ENCODE measurements at places on chromosomes 6 and 20.

DNA sequence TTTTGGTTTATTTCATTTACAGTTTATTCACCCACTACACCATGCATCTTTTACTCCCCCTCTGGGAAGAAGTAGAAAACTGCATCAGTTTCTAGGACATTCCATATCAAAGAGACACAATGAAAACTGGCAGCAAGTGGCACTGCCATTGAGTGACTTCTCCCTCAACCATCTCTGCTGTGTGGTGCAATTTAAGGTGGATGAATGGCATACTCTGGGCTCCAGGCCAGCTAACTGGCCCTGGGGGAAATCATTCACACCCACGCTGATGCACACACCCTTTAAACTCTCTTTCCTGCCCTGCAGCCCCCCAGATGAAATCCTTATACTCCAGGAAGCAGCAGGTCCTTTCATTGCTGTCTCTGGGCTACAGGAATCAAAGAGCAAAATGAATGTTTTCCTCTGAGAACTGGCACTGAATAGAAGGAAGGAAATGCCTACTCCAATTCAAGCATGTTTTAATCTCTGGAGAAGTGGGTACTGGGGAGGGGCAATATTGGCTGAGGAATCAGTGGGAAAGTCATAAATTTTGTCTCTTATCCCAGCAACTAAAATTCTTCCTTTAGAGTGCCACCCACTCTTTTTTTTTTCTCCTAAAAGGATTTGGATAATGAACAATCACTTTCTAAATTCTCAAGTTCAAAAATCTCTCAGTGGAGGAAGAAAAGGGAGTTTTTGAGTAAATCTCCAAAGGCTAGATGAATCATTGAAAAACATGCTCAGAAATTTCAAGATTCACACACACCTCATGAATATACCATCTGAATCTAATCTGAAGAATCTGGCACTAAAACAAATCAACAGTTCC is 16.9 kb upstream of the RFPL4B start:
- no peaks in the 10 kb centered on the region for H3K4me1 ChIP-seq
- H3K27me3 ChIP-seq, result peaks cover 29% of the 10 kb centered on the region
- no peak overlapping the region for H3K27ac ChIP-seq
- DNase-seq, result no peak
- no peak overlapping the region for H3K4me3 ChIP-seq
- no peaks in the 10 kb centered on the region for H3K36me3 ChIP-seq

- no peaks in the 10 kb centered on the region for H3K4me1 ChIP-seq
- no peak overlapping the region for H3K4me3 ChIP-seq
- H3K27ac ChIP-seq, result no peak overlapping the region
- no peaks in the 10 kb centered on the region for H3K27me3 ChIP-seq
These were observed 953.4 kb downstream of the KIF16B start for GRCh38 chr20:15619816-15620215.

GRCh38 chr20:32543570-32544259 is 41.4 kb downstream of the NOL4L start:
- peaks cover 4% of the 10 kb centered on the region for H3K36me3 ChIP-seq
- H3K27me3 ChIP-seq, result no peaks in the 10 kb centered on the region

GRCh38 chr6:41247882-41248705 is 19.9 kb downstream of the TREML4 start:
- peaks cover 4% of the 10 kb centered on the region for H3K27me3 ChIP-seq
- no peak overlapping the region for H3K4me3 ChIP-seq
- H3K27ac ChIP-seq, result no peak overlapping the region
- H3K4me1 ChIP-seq, result peaks cover 3% of the 10 kb centered on the region

DNA sequence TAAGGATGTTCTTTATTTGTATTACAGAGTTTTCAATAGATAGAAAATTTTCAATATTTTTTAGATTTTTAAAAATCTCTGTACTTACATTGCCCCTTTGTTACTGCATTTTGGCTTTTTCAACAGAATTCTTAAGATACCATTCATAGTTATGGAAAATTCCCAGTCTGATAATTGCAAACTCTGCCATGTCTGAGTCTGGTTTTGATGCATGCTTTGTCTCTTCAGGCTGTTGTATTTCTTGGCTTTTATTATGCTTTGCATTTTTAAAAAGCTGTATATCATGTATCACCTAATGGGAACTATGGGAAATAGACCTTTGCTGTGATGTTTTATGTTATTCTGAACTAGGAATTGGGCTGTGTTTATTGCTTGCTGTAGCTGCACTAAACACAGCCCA is 898.9 kb upstream of the ADGRB3 start:
- H3K27me3 ChIP-seq, result no peaks in the 10 kb centered on the region
- H3K27ac ChIP-seq, result no peak overlapping the region
- H3K36me3 ChIP-seq, result no peaks in the 10 kb centered on the region

DNA sequence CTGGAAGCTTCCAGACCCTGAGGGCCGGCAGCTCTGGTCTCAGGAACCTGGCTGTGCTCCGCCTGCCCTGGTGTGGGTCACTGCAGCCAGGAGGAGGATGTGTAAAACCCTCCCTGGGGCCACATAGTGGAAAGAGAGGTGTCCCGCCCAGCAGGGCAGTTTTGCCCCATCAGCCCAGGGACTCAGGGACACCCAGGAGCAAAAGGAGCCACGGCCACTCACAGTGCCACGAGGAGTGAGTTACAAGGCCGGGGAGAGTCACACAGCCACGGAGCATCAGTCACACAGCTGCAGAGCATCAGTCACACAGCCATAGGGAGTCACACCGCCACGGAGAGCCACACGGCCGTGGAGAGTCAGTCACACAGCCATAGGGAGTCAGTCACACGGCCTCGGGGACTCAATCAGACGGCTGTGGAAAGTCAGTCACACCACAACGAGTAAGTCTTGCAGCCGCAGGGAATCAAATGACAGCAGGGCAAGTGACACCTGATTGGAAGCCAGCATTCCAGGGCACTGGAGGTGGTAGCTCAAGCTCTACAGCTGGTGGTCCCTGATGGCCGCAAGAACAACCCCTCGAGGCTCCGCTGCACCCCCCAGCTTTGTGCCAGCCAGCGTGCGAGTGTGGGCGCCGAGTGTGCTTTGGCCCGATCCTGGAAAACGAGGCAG is 60.9 kb downstream of the DLL1 start:
- no peaks in the 10 kb centered on the region for H3K27me3 ChIP-seq
- DNase-seq, result no peak
- H3K4me1 ChIP-seq, result no peaks in the 10 kb centered on the region
- H3K4me3 ChIP-seq, result no peak overlapping the region
- no peak overlapping the region for H3K27ac ChIP-seq

DNA sequence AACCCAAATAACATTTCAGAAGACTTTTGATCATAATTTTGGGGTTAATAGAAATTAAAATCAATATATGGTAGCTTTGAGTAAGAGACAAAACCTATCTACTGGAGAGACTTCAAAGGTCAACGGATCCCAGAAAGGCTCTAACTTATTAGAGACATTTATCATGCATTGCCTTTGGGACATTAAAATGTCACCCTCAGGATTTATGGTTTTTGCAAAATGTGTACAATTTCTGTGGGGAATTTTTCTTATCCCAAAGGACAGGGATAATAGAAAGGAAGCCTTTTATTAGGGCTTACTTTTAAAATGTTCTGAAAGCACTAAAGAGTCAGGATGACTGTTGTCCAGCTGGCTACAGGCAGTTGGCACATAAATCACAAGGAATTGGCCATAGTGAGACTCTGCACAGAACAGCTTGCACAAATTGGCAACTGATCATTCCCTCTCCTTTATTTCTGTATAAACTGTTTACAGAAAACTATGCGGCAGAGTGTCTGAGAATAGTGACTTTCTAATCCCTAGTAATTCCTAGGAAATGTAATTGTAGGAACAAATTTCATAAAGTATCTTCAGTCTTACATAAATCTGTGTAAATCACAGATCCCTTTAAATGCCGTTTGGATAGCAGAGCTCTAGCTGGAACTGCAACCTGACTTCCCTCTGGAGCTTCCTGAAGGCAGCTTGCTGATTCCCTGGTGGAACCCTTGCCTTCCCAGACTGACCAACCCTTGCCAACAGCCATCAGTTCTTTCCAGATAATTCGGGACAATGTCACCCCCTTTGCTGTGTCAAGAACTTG is 201.1 kb upstream of the PREP start:
- H3K4me3 ChIP-seq, result no peak overlapping the region
- H3K36me3 ChIP-seq, result no peaks in the 10 kb centered on the region
- no peak for DNase-seq
- H3K27me3 ChIP-seq, result peaks cover 4% of the 10 kb centered on the region

DNA sequence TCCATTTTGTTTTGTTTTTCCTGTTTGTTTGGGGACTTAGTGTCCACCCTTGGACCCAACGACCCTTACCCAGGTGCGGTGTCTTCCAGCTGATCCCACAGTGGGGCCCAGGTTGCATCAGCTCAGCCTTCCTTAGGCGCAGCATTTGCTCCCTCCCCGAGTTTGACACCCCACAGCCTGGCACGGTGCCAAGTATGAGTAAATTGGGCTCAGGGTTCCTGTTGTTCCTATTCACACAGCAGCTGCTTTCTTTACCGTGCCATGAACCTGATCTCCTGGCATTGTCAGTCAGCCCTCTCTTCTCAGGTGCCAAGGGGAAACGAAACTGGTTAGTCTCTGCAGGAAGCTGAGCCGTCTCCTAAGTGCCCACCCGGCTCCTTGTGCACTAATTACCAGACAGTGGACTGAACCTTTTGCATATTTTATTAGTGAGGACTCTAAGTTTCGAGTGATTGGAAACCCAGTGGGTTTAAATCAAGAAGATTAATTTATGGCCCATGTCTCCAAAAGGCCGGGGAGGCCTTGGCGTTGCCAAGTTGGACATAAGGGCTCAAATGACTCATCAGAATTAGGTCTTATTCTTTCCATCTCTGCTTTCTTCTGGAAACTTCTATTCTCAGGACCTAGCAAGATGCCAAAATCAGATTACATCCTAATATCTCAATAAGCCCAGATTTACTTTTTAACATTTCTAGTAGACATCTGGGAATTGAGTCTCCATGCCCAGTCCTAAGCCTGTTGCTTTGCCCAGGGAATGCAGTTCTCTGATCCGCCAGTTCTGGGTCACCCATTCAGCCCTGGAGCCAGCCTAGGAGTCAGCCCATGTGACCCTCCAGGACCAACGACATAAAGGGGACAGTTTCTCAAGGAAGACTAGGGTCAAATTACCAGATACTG is 68.8 kb downstream of the TSHZ2 start:
- no peak overlapping the region for H3K27ac ChIP-seq
- H3K36me3 ChIP-seq, result peaks cover 19% of the 10 kb centered on the region
- H3K27me3 ChIP-seq, result no peaks in the 10 kb centered on the region
- peaks cover 22% of the 10 kb centered on the region for H3K4me1 ChIP-seq
- DNase-seq, result no peak

DNA sequence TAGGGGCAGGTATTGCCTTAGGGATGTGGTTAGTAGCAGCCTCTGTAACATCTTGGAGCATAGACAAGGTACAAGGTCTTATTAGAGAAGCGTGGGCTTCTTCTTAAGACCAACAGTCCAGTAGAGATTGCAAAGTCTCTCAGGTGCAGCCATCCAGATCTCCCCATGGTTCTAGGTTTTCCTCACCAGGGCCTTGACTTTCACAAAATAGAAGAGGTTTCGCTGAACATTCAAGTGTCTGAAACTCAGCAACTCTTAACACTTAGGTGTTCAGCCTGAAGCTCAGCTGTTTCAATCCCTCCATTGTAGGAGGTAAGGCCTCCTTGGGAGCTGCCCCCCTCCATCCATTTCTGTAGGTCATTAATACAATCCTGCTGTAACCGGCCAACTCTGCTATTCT is 44.4 kb downstream of the GOPC start:
- no peak overlapping the region for H3K4me3 ChIP-seq
- no peaks in the 10 kb centered on the region for H3K27me3 ChIP-seq
- peaks cover 5% of the 10 kb centered on the region for H3K36me3 ChIP-seq
- H3K4me1 ChIP-seq, result no peaks in the 10 kb centered on the region
- DNase-seq, result no peak

DNA sequence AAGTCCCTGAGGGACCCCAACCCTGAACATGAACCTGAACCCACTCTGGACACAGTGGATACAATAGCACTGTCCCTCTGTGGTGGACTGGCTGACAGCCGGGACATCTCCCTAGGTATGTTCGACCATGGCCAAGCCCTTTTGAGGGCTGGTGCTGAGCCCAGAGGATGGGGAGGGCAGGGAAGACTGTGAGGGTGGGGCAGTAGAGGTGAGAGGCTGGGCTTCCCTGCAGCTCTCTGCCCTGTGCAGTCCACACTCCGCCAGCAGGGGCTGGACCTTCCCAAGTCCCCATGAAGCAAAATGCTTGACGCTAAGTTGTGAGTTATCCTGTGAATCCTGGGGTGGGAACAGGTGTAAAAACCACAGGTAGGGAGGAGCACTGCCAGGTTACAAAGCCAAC is 11.5 kb downstream of the LPIN3 start:
- no peak for DNase-seq
- no peaks in the 10 kb centered on the region for H3K27me3 ChIP-seq

DNA sequence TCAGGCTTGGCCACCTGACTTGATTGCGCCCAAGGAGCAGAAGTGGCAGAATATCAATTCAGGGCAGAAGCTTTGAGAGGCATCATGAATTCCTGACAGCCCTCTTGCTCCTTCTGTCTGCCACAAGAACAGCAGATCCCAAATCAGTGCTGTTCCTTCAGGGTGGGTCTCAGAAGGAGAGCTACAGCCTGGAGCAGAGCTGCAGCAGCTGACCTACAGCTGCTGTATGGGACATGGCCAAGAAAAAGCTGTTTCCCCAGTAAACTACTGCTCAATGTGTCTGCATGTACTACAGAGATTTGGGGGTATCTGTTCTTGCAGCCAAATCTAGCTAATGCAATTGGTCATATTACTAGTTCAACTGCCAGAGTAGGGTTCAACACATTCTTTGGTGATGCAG is 69.0 kb downstream of the SLC22A3 start:
- peaks cover 6% of the 10 kb centered on the region for H3K27me3 ChIP-seq
- no peak overlapping the region for H3K27ac ChIP-seq
- DNase-seq, result no peak
- H3K4me3 ChIP-seq, result no peak overlapping the region
- H3K36me3 ChIP-seq, result no peaks in the 10 kb centered on the region
- H3K4me1 ChIP-seq, result no peaks in the 10 kb centered on the region

DNA sequence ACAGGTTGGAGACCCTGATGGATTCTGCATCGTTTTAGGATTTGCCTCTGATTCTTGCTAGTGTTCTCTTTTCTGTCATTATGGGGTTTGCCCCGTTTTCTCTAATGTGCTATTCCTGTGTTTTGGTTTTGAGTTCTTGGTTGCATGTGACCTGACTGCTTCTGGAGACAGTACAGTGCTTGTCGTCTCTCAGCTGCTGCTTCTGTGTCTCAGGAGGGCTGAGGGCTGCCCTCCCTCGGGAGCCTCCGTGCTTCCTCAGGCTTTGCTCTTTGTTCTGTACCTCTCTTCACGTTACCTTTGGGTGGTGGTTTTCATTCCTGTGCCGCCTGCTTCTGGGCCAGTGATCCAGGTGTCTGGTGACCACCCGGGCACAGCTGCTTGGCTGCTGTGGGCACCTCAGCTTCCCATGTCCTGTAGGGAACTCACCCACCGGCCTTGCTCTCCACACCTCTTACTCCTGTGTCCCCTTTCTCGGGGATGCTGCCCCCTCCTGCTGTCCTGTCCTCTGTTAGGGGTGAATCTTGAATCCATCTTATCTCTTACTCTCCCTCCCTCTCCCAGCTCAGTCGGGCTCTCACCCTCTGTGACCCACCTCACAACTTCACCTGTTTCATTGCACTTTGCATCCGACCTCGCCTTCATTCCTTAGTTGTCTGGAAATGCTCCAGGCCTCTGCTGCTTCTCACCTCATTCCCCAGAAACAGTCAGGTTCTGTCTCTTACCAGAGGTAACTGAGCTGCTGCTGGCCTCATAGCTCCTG is 33.2 kb downstream of the PANK2 start:
- H3K27ac ChIP-seq, result peak overlapping the region; percentile 59
- no peak overlapping the region for H3K4me3 ChIP-seq
- H3K27me3 ChIP-seq, result no peaks in the 10 kb centered on the region
- H3K36me3 ChIP-seq, result peaks cover 41% of the 10 kb centered on the region
- DNase-seq, result no peak

GRCh38 chr6:13395272-13396237 is 67.2 kb upstream of the TBC1D7 start:
- peaks cover 7% of the 10 kb centered on the region for H3K4me1 ChIP-seq
- H3K36me3 ChIP-seq, result no peaks in the 10 kb centered on the region
- no peak overlapping the region for H3K4me3 ChIP-seq
- no peaks in the 10 kb centered on the region for H3K27me3 ChIP-seq
- H3K27ac ChIP-seq, result no peak overlapping the region
